ENCODE measurements at places on chromosomes 13 and 19. TPM values are rescaled to one million over a fixed set of nuclear protein-coding genes. Genes with fewer than 3 reads are reported as not detected.

GRCh38 chr13:30105381-30105780 is 202.0 kb downstream of the KATNAL1 start:
- H3K27me3 ChIP-seq: no peaks in the 10 kb centered on the region
- no peak overlapping the region for H3K27ac ChIP-seq
- no peaks in the 10 kb centered on the region for H3K4me1 ChIP-seq
- no peaks in the 10 kb centered on the region for H3K36me3 ChIP-seq
- no peak overlapping the region for H3K4me3 ChIP-seq

The CEACAM8 gene
- polyA plus RNA-seq: not detected

The GRIK5 gene
- not detected for polyA plus RNA-seq

GRCh38 chr13:89955773-89956172 is 1391.7 kb upstream of the MIR17HG start:
- no peak for DNase-seq
- no peak overlapping the region for H3K27ac ChIP-seq
- no peak overlapping the region for H3K4me3 ChIP-seq
- no peaks in the 10 kb centered on the region for H3K36me3 ChIP-seq

The GSX1 gene
- not detected for polyA plus RNA-seq

The CATSPERD gene
- not detected for polyA plus RNA-seq

- no peak for DNase-seq
- H3K36me3 ChIP-seq: no peaks in the 10 kb centered on the region
- no peaks in the 10 kb centered on the region for H3K4me1 ChIP-seq
- H3K27ac ChIP-seq: no peak overlapping the region
- H3K4me3 ChIP-seq: no peak overlapping the region
Observed at GRCh38 chr13:67557642-67558241, 327.6 kb upstream of the PCDH9 start.

DNA sequence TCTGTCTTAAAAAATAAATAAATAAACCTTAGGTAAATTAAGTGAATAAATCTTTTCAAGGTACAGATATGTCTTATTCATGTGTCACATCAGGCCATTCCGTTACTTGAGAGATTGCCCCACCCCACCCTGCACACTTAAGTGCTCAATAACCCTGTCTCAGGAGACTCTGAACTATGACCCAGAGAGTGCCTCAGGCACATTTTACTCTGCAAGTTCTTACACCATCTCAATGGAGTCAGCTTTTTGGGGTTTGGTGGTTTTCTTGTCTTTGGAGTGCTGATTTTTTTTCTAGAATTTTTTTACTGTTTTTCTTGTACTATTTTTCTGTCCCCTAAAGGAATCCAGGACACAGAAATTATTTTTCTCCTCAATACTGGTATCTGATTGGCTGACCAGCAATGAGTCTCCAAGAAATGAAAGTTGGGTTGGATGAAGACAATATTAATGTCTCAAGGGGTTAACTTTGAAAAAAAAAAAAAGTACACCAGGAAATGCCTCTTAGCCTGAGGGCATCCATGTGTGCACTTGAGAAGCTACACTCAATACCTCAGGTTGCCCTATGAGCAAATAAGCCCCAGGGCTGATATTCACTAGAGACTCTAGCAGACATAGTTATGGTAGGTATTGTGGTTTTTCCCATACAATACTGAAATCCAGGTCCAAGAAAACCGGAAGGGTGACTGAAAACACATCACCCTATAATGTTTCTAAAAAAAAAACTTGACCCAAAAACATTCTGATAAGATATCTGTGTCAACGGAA is 114.6 kb upstream of the ZNF91 start:
- no peak for DNase-seq
- no peak overlapping the region for H3K4me3 ChIP-seq
- H3K36me3 ChIP-seq: no peaks in the 10 kb centered on the region
- no peak overlapping the region for H3K27ac ChIP-seq
- no peaks in the 10 kb centered on the region for H3K4me1 ChIP-seq

GRCh38 chr13:33696530-33696929 is 121.4 kb upstream of the RFC3 start:
- no peak overlapping the region for H3K4me3 ChIP-seq
- no peaks in the 10 kb centered on the region for H3K27me3 ChIP-seq
- no peaks in the 10 kb centered on the region for H3K36me3 ChIP-seq
- no peaks in the 10 kb centered on the region for H3K4me1 ChIP-seq

GRCh38 chr13:109357751-109358471 is 428.5 kb downstream of the IRS2 start:
- H3K4me1 ChIP-seq: no peaks in the 10 kb centered on the region
- no peak for DNase-seq
- no peaks in the 10 kb centered on the region for H3K36me3 ChIP-seq
- H3K27ac ChIP-seq: no peak overlapping the region
- no peak overlapping the region for H3K4me3 ChIP-seq

The ZNF132 gene
- polyA plus RNA-seq: 7.9 TPM

- DNase-seq: peak; percentile 13
- no peaks in the 10 kb centered on the region for H3K27me3 ChIP-seq
- no peak overlapping the region for H3K27ac ChIP-seq
- no peaks in the 10 kb centered on the region for H3K36me3 ChIP-seq
- no peak overlapping the region for H3K4me3 ChIP-seq
Observed at GRCh38 chr13:49746111-49746510, 46.4 kb downstream of the KPNA3 start.

DNA sequence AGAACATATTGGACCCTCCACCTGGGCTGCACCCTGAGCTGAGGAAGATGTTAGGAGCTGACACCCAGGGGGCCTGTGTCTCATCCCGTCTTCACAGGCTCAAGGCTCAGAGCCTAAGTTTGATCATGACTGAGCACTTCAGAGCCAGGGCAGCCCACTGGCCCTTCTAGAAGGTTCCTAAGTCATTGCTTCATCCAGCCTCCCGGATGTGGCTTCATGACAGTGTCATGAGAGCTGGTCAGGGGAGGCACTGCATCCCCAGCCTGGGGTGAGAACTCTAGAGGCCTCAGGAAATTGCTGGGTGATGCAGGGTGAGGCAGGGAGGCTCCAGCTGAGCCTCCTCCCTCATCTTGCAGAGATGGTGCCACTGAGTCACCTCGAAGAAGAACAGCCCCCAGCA is 24.9 kb upstream of the PIK3R2 start:
- no peak overlapping the region for H3K4me3 ChIP-seq
- H3K4me1 ChIP-seq: no peaks in the 10 kb centered on the region
- no peak overlapping the region for H3K27ac ChIP-seq
- DNase-seq: no peak

DNA sequence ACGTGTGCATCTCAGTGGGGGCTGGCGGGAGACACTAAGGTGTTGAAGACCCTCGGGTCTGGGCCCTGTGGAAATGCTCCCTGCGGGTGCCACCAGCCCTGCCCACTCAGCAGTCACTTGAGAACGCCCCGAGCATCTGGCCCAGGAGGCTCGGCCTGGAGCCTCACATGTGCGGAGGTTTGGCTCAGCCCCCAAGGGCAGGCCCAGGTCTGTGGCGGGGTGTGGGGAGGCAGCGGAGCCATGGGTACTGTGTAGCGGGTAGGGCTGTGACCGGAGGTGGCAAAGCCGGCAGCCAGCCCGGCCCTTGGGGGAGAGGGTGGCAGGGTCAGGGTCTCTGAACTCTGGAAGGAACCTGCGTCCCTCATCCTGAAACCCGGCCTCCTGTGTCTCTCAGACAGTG is 37.6 kb downstream of the MCF2L start:
- H3K4me1 ChIP-seq: peaks cover 10% of the 10 kb centered on the region
- no peaks in the 10 kb centered on the region for H3K36me3 ChIP-seq
- H3K4me3 ChIP-seq: no peak overlapping the region
- no peak overlapping the region for H3K27ac ChIP-seq
- no peaks in the 10 kb centered on the region for H3K27me3 ChIP-seq

DNA sequence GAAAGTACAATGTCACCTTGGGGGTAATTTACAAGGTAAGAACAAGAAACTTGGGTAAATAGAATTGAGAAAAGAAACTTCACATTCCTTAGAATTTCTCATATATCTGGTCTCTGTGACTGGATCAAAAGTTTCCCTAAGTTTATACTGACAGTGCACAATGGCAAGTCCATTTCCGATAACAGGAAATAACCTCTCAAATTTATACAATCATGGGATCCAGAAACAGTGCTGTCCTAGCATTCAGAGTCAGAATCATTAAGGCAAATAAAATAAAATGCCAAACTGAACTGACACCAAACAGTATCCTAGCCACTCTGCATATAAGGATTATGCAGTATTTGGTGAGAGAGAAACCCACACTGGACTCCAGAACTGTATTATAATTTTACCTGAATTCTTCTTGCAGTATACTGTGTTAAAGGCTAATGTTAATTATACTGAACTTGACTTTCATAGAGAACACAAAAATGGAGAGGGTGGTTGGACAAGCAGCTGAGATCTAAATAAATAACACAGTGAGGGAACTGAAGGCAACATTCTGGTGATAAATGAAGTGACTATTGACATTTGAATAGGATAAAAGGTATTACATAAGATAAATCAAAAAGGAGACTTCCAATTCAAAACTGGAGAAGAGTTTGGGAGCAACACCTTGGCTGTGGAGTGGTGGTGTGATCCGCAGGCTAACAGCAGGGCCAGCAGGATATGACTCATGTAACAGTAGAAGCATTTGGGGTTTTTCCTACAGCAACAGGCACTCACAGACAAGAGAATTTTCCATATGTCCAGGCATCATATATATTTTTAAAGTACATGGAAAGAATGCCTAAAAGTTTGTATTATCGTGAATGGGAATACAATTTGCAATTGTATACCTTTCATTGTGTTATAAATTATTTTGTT is 932.5 kb upstream of the MIR17HG start:
- no peak for DNase-seq
- no peaks in the 10 kb centered on the region for H3K4me1 ChIP-seq
- no peak overlapping the region for H3K4me3 ChIP-seq
- no peaks in the 10 kb centered on the region for H3K27me3 ChIP-seq
- H3K36me3 ChIP-seq: no peaks in the 10 kb centered on the region

DNA sequence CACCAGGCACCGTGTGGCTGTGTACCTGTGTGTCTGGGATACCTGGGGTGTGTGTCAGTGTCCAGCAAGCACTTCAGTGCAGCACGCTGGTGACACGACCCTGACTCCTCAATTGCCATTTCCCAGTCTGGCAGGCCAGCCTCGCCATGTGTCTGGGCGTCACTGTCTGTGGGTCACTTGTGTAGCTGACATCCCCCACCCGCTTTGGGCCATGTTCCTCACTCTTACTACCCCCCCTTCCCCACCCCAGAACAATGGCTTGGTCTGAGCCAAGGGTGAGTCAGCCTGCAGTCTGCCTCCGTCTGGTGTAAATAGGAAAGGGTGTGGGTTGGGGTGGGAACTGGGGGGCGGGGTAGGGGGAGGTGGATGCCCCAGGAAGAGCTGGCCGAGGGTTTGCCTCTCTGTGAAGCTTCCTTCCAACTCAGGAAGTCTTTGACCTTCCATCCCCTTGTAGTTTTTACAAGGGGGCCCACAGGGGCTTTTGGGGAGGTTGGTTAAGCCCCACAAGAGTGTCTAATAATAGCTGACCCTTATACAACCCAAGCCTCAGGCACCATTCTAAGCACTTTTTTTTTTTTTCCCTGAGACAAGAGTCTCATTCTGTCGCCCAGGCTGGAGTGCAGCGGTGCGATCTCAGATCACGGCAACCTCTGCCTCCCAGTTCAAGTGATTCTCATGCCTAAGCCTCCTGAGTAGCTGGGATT is 17.6 kb downstream of the NOVA2 start:
- H3K27ac ChIP-seq: no peak overlapping the region
- no peaks in the 10 kb centered on the region for H3K27me3 ChIP-seq
- H3K36me3 ChIP-seq: no peaks in the 10 kb centered on the region
- peaks cover 7% of the 10 kb centered on the region for H3K4me1 ChIP-seq
- DNase-seq: no peak

- no peak overlapping the region for H3K4me3 ChIP-seq
- no peaks in the 10 kb centered on the region for H3K27me3 ChIP-seq
- no peaks in the 10 kb centered on the region for H3K4me1 ChIP-seq
- DNase-seq: no peak
- no peaks in the 10 kb centered on the region for H3K36me3 ChIP-seq
Observed at GRCh38 chr19:41623360-41623759, 3.5 kb downstream of the CEACAM4 start.

DNA sequence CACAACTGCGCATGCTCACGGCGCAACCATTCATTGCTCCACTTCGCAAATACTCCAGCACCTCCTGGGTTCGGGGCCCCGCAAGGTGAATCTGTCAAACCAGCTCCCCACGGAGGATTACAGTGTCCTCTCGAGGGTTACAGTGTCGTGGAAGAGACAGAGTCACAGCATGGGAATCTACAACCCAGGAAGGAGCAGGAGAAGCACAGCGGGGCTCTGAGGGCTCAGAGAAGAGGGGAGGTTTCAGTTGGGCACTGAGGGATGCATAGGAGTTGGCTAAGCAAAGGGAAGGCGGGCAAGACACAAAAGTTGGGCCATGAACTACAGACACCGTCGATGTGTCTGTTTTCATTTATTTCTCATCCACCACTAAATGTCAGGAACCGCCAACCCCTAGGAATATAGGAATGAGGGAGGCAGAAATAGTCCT is 1.0 kb upstream of the GTF2F1 start:
- H3K4me1 ChIP-seq: peaks cover 11% of the 10 kb centered on the region
- DNase-seq: no peak
- H3K4me3 ChIP-seq: peak overlapping the region; percentile 86
- peak overlapping the region; percentile 39 for H3K27ac ChIP-seq

- H3K4me1 ChIP-seq: no peaks in the 10 kb centered on the region
- no peak for DNase-seq
- no peaks in the 10 kb centered on the region for H3K27me3 ChIP-seq
- H3K36me3 ChIP-seq: no peaks in the 10 kb centered on the region
- H3K27ac ChIP-seq: no peak overlapping the region
- no peak overlapping the region for H3K4me3 ChIP-seq
Observed at GRCh38 chr13:109599901-109600657, 186.3 kb downstream of the IRS2 start.

DNA sequence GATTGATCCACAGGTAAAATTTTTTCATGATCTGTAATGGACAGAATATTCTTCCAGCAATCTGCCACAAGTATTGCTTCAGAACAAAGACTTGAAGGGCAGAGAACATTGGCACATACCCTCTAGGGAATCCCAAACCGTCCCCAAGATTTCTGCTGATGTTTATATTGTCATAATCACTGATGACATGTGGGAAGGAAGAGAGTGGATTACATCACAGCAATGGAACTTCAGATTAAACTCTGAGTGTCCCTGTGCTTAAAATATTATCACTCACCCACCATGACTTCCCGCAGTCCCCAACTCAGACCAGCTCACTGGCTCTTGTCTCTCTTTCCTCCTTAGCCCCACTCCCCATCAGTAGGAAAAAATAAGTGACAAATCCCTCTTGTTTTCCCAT is 8.5 kb upstream of the TPT1 start:
- peaks cover 16% of the 10 kb centered on the region for H3K36me3 ChIP-seq
- no peak for DNase-seq

All from small intestine (tissue), 16 donors.